Tibial nerve (tissue), 4 donors: ENCODE measurements at places on chromosomes 6 and 20. TPM values are rescaled to one million over a fixed set of nuclear protein-coding genes. Genes with fewer than 3 reads are reported as not detected.
A peak's percentile ranks its signal among the peaks of the same experiment; 100 is the strongest.

IPCEF1 gene
- 2.6 TPM for total RNA-seq

ANGPT4 gene
- 4.7 TPM for total RNA-seq

VIP gene
- total RNA-seq = 0.39 TPM

ECT2L gene
- 1.1 TPM for total RNA-seq

EPPIN gene
- total RNA-seq = not detected

GRCh38 chr6:1242446-1242845, 69.5 kb upstream of the FOXQ1 start:
- no peak for DNase-seq

GRCh38 chr20:36091561-36092397, 62.8 kb upstream of the EPB41L1 start:
- no peak for DNase-seq

- no peak for DNase-seq
These were observed 189.0 kb downstream of the UST start for GRCh38 chr6:148935705-148936435.

DNA sequence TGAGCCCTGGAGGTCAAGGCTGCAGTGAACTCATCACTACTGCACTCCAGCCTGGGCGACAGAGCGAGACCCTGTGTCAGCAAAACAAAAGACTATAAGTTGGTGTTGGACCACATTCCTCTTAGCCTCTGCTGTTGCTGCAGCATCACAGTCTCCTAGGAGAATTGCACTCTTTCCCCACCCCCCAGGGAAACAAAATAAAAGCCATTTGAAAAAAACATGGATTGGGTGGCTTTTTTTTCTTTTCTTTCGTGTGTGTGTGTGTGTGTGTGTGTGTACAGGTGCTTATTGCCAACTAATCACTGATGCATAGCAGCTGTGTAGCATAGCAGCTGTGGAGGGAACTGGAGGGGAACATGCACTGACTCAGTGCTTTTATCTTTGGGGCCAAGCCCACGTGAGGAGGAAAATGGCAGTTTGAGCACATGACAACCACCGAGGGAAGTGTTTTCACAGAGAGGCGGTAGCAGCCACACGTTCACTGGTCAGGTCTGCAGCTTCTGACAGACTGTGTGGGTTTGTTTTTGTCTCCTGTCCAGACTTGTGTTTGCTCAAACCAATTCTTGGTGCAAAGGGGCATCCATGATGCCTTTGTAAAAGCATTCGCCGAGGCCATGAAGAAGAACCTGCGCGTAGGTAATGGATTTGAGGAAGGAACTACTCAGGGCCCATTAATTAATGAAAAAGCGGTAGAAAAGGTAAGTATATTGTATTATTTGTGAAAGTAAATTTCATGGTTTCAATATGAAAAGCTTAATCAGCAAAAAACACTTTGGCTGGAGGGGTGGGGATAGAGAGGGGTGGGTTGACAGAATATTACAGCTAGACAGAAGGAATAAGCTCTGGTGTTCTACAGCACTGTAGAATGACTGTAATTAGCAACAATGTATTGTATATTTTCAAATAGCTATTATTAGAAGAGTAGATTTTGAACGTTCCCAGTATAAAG, 27.7 kb downstream of the ALDH5A1 start:
- DNase-seq = no peak

DNA sequence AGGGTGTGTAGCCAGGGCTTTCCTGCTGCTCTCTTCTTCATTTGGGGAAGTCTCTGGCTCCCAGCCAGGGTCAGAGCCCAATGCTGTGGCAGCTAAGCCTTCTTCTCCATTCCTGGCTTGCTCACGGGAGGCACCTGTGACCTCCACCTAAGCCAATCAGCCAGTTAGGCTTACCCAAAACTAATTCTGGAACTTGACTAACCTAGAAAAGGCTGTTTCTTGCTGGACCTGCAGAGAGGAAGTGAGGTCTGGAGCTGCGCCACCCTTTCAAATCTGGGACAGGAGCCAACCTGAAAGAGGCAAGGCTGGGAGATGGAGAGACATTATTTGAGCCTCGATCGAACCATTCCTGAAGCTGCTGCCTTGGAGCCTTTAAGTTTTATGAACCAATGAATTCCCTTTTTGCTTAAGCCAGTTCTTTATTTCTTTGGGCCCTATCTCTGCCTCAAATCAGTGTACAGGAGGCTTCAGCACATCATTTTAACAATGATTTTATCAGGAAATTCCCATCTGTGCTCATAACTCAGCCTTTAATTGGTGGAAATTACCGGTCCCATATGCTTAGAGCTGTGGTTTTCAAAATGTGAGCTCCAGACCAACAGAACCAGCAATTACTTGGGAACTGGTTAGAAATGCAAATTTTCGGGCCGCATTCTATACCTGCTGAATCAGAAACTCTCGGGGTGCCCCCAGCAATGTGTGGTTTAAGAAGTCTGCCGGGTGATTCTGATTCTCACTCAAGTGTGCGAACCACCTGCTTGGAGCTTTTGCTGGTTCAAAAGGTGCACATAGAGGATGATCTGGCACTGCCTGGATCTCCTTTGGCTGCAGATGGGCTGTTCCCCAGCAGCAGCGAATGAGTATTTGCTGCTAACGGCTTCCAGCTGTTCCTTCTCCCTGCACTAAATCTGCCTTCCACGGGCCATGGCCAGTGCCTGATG, 97.4 kb upstream of the RNF24 start:
- peak; percentile 56 for DNase-seq

GRCh38 chr20:4038047-4038459, 22.7 kb upstream of the RNF24 start:
- DNase-seq = peak; percentile 54
